ENCODE measurements at places on chromosomes 4 and X. TPM values are rescaled to one million over a fixed set of nuclear protein-coding genes. Genes with fewer than 3 reads are reported as not detected.

DNA sequence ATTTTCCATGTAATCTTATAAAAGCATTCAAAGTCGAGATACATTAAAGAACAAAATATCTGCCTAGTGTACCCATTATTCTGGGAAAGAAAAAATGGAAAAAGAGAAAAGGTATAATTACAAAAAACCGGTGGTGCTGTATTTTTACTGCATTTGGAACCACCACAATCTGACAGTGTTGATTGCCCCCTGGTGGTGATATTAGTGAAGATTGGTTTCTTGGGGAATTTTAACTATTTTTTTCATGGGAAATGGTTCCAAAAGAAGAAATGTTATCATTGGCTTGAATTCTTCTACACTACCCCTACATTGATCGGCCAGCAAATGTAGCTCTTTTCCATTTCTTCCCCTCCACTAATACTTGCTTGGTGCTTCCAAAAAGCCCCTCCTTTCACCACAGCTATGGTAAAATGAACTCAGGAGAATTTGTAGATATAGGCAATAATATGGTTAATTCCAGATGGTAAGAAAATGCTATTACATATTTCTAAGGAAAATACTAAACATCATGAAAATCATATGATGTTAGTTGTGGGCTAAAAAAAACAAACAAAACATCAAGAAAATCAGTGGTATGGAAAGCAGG lies 50.0 kb downstream of the COX18 start:
- no peaks in the 10 kb centered on the region for H3K36me3 ChIP-seq
- H3K27ac ChIP-seq = no peak overlapping the region
- no peak for DNase-seq
- no peaks in the 10 kb centered on the region for H3K27me3 ChIP-seq
- H3K4me3 ChIP-seq = no peak overlapping the region

CFAP99 gene
- not detected for total RNA-seq

GRCh38 chr4:2059046-2059725 lies at the start of gene NAT8L:
Gene NAT8L, plus strand, starts transcription at chr4:2059327. Its CDS starts 185 bp downstream, at chr4:2059512.
- peak within 1 kb of the TSS; percentile 30 for H3K4me3 ChIP-seq
- no peaks in the 10 kb centered on the region for H3K36me3 ChIP-seq
- H3K4me1 ChIP-seq = no peaks in the 10 kb centered on the region
- H3K27me3 ChIP-seq = peaks cover 64% of the 10 kb centered on the region
- DNase-seq = no peak

CYBB gene
- 225 TPM for total RNA-seq

AKAP4 gene
- total RNA-seq = not detected
